NCI-H526 (cell line): ENCODE measurements at places on chromosomes 7 and 10.
A peak's percentile ranks its signal among the peaks of the same experiment; 100 is the strongest.

DNA sequence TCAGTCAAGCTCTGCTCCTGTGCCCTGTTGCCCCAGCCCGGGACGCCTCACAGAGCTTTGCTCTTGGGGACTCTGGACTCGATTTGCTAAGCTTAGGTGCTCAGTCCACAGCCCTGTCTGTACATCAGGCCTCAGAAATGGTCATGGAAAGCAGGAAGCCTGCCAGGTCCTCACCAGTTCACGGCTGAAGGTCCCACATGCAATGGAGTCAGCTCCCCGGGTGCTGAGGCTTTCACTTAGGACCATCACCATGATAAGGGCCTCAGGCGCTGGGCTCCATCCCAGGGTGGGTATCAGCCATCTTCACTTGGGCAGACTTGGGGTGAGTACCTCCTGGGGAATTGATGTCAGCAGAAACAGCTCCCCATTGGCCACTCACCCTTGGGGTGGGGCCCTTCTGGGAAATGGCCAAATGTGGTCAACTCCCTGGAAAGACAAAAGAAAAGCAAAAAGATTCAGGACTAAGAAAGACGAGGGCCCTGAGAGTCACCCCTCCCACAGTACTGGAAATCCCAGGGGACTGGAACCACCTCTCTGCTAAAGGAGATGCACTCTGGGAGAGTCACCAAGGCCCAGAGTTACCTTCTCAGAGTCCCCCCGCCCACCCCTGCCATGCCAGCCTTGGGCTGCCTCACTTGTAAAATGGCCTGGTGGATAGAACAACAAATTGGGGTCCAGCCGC, 37.6 kb downstream of the FAM53B start:
- no peak for DNase-seq

DNA sequence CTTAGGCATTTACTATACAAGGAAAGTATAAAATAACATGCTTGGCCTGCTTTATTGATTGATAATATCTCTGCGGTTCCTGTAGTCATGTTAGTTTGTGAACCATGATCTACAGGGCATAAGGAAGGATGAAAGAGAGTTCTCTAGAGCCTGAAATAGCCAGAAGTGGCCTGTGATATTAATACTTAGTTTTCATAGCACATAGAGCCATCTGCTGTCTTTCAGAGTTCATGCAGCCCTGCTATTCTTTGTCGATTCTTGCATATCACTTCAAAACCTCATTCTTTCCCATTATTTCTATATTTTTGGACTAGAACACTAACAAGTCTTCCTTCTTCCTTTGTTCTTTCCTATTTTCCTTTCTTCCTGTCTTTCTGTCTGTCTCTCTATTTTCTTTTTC, 26.4 kb upstream of the PRKG1 start:
- no peak for DNase-seq

DNA sequence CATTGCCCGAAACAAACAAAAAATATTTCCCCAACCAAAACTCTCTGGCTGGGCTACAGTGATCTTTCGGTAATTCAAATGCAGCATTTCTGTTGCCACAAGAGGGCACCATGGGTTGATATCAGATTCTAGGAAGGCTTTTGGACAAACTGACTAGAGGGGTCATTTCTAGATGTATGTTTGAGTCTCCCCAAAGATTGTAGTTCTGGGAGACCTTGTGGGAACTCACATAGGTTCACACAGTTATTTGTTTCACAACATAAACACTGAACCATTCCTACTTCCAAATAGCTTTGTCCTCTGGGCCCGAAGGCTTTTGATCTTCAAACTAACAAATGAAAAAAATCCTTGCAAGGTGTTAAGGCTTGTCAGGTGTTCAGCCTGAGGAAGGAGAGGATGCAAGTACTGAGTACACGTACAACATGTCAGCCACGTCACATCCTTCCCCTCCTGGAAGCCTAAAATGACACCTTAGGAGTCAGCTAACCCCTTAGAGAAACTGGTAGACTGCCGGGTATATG, 37.0 kb upstream of the IL15RA start:
- DNase-seq: no peak

- no peak for DNase-seq
These were observed 30.2 kb downstream of the LRRC27 start for GRCh38 chr10:132362151-132362611.

DNA sequence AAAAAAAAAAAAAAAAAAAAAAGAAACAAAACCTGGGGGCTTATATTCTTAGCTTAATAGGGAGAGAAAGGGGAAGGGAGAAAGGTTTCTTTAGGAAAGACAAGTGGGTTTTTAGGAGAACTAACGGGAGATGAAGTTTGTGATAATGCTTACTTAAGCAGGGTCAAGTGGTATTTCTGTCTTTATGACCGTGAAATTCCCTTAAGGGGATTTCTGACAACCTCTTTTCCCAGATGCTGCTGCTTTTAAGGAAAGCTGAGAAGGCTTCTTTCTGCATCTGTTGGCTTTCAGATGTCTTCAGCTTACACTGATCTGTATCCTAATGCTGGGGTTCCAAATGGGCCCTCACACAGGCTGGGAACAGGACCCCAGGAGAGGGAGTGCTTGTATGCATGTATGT, 42.6 kb downstream of the ADAMTS14 start:
- no peak for DNase-seq

DNA sequence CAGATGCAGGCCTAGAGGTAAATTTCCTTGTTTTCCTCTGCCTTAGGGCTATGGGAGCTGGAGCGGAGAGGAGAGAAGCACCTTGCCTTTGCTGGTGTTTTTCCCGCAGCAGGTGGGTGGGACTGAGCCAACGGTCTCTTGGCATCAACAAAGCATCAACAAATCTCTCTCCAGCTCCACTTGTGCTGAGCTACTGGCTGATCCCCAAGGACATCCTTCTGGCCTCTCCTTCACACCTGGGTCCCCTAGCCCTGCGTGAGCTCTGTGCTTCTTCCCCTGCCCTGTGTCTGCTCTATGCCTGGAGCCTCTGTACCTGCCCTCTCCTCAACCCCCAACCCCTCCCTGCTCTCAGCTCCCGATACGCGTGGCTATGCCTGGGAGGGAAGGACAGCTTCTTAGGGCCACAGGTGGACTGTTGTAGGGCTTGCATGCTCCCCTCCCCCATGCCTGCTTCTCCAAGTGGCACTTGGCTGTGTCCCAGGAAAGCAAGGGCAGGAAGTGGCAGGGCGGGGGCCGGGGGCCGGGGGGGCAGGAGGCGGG, 3.2 kb upstream of the CLDN4 start:
- peak; percentile 97 for DNase-seq

DNA sequence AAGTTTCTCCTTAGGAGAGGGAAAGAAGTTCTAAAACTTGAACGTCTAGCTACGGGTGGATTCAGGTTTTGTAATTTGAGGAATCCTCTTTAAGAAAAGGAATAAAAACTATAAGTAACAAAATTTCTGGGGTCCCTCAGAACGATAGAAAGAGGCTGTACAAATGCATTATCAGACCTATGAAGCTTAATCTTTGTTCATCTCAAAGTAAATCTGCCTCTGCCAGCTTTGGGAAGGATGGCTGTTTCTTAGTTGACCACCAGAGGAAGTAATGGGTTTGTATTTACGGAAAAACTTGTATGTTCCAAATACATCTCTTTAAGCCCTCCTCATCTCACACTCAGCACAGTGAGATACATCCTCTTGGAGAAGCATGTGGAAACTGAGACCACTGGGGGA, 864 bp downstream of the PSTK start:
- DNase-seq: peak; percentile 54

DNA sequence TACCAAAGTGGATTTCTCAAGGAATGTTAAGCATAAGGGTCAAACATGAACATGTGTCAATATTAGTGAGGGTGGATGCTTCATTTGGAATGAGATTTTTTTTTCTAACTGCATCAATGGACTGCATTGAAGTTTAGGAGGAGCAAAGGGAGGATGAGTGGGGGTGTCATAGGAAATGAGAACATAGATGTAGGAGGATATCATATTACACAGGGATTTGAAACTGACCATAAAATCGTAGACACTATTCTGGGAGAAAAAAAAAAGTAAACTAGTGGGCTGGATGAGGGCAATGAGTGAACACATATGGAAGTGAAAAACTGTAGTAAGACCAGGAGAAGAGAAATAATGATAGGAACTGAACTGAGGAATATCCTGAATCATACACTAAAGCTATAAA, 109.4 kb downstream of the SEMA3A start:
- DNase-seq: no peak

DNA sequence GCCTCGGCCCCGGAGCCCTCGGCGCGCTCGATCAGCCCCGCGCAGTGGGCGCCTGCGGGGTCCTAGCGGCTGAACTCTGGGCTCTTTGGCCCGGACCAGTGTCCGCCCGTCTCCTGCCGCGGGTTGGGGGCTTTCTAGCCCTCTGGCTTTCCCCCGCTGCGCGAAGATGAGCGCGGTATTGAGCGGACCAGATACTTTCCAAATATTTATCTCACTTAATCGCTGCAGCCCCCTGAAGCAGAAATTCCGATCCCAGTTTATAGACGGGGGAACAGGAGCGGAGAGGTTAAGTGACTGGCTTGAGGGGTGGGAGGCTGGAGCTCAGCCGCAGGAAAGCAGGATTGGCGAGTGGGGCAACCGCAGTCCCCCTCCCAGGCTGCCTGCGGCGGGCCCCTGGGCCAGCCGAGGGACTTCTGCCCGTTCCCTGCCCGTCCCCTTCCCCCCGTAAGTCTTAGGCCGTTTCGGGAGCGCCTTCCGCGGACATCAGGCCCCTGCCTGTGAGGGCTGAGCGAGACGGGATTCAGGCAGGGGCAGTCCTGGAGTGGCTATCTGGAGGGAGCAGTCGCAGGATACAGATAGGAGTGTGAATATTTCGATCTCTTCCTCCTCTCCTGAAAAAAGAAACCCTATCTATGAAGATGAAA, 565 bp downstream of the STRIP2 start:
- no peak for DNase-seq

DNA sequence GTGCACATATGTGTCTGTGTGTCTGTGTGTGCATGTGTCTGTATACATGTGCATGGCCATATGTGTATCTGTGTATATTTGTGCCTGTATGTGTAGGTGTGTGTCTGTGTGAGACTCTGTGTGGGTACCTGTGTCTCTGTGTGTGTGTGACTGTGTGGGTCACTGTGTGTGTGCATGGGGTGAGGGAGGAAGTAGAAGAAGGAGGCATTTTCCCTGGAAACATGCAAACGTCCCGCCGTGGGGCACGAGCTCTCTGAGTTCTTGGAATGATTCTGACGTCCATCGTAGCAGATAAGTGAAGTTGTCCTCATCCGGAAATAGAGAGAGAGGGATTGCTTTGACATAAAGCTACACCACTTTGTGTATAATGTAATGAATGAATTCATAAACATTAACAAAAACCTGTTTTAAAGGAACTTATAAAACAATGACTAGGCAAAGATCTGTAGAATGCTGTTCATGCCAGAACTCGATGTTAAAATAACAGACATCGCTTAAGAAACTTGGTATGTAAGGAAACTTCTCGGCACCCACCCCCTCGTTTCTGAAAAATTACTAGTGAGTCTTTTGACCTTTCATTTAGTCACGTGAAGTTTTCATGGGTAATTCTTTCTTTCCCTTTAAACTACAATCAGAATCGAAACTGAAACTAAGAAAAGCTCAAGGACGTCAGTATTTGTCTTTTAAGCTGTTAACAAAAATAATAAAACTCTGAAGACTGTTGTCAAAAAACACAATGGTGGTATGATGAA, 43.6 kb upstream of the KLF6 start:
- DNase-seq: no peak

DNA sequence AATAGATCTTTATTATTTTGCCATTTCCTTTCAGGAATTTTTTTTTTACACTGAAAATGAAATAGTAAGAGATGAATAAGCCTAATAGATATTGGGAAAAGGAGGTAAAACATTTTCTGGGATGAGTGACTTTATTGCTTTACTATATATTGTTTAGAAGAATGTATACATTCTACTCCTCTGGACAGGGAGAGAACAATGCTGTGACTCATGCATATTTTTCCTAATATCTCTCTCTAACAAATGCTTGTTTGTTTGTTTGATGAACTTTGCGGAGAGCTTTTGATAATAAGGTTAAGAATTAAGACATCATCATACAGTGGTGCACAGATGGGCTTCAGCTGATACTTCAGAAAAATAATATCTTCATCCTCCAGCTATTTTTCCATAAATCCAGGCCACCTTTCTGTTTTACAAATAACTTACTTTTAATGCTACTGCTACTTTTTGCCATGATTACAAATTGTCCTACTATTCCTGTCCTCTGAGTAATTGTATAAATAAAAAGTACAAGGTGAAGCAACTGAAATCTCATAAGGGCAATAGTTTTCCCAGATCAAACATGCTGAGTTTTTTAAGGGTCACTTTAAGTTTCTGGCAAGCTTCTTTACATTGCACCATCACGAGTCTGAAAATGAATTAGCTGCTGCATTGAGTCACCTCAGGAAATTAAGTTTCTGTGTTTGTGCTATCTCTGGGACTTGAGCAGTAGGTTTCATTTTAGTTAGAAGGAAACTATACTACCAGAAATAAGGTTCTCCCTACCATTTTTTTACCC, 207.3 kb upstream of the POT1 start:
- DNase-seq: no peak

DNA sequence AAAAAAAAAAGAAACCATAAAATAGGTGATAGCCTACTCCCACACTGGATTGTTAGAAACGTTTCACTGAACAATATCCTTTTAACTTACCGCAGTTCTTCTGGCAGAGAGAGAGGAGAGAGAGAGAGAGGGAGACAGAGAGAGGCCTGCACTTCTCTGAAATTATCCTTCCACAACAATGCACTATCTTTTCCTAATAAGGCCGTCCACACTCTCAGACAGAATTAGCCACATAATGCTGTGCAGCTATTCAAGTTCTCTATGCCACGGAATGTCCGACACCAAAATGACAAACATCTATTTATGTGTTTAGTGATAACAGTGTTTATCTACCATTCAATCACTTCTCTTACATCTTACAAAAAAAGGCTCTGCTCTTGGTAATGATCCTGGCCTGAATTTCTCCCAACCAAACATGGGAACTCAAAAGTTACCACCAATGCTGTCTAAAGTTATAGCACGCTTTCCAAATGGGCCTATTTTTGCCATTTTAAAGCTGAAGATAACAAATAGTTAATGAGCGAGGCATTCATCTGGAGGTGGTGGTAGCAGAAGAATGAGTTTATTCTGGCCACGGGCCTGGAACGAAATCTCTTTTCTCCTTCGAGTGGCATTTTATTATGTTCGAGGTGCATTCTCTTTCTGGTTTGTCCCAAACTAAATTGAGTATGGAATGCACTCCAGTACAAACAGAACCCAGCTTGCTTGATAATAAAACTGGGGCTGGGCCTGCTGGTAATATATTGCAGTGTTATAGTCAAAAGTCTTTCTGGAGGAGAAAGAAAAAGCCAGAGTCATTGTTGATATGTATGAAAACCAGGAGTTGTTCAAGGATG, 160.2 kb upstream of the SVIL start:
- DNase-seq: no peak

GRCh38 chr10:93413252-93413689, 68.9 kb downstream of the MYOF start:
- DNase-seq: no peak

GRCh38 chr10:44564790-44565189, 179.9 kb upstream of the CXCL12 start:
- DNase-seq: no peak

DNA sequence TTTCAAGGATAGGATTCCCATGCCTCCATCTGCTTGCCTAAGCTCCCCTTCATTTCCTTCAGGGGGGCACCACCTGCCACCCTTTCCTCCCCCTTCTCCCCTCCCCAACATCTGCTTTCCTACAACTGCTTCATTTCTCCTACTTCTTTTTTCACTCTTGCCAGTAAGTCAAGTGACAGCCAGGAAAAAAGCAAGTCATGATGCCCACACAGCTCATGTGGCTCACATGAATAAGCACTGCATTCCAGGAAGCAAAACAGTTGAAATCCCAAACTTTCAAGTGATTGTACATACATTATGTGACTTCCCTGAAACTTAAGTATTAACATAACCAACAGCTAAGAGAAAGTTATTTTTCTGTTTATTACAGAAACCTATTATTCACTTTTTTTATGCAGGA, 78.6 kb downstream of the TNS3 start:
- no peak for DNase-seq
